ENCODE measurements at places on chromosomes 3 and 15.

DNA sequence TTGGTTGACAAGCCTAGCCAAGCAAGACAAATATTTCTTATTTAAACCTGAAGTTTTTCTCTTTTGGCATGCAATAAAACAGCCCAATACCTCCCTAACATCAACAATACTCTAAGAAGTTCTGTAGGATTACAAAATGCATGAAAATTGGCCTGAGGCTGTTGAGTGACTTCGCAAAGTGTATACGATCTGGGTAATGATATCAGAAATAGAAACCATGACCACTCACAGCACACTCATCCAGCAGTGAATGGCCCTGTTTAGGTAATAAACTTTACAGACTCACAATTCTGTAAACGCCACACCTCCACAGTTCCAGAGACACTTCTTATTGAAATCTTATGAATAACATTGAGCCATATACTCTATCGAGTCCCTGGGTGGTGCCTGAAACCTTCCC, 83.0 kb upstream of the NAALADL2 start:
- no peaks in the 10 kb centered on the region for H3K4me1 ChIP-seq
- no peaks in the 10 kb centered on the region for H3K36me3 ChIP-seq
- DNase-seq = no peak
- no peak overlapping the region for H3K27ac ChIP-seq
- H3K4me3 ChIP-seq = no peak overlapping the region
- H3K27me3 ChIP-seq = no peaks in the 10 kb centered on the region

- H3K4me3 ChIP-seq = no peak overlapping the region
- H3K4me1 ChIP-seq = no peaks in the 10 kb centered on the region
- no peak for DNase-seq
- H3K36me3 ChIP-seq = no peaks in the 10 kb centered on the region
Observed at GRCh38 chr15:71716990-71717389, 93.4 kb upstream of the NR2E3 start.

DNA sequence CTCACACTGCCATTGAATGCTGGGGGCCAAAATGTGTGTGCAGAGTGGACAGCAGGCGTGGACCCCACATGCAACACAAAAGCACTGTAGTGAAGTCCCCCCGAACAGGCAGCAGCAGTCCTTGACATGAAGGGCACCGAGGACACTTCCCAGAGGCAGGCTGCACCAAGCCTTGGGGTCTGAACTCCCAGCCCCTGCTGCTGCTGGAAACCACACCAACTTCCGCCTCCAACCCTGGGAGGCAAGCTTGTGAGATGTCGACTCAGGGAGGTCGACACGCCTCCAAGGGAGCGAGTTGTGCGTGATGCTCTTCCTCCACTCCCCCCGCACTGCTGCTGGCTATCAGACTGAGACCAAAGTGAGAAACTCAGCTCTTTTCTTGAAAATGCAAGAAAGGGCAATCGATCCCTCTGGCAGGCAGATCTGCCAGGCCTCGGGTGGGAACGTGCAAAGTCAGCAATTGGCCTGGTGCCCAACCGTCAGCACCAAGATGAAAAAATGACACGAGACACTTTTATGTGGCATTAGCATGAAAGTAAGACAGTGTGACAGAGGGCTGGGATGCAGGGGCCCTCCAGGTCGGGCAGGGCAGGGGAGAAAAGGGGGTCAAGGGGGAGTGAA, 43.6 kb downstream of the WHAMM start:
- H3K27me3 ChIP-seq = no peaks in the 10 kb centered on the region
- no peak overlapping the region for H3K4me3 ChIP-seq
- DNase-seq = no peak
- H3K4me1 ChIP-seq = no peaks in the 10 kb centered on the region

DNA sequence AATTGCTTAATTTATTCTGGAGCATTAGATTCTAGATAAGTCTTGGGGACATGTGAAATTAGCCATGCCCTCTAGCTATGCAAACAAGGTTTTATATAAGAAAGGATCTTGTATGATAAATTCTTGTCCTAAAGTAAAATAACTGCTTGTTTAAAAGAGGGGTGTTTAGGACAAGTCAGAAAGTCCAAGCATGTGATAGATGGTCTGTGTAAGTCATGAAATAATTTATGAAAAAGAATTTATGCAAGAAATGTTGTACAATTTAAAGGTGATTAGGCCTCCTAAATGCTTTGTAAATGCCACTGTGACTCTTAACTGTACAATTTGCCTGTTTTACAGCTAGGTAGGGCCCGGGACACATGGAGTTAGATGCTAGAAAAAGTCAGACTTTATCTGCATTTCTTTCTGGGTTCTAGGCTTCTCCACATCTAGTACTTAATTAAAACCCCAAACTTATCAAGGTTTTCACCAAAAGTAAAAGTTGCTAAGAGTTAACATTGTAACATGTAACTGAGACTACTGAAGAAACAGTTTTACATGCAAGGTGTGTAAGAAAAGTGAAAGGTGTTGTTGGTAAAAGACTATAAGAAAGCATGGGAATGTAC, 13.2 kb downstream of the LINS1 start:
- H3K4me1 ChIP-seq = no peaks in the 10 kb centered on the region
- H3K27me3 ChIP-seq = no peaks in the 10 kb centered on the region
- H3K36me3 ChIP-seq = no peaks in the 10 kb centered on the region

DNA sequence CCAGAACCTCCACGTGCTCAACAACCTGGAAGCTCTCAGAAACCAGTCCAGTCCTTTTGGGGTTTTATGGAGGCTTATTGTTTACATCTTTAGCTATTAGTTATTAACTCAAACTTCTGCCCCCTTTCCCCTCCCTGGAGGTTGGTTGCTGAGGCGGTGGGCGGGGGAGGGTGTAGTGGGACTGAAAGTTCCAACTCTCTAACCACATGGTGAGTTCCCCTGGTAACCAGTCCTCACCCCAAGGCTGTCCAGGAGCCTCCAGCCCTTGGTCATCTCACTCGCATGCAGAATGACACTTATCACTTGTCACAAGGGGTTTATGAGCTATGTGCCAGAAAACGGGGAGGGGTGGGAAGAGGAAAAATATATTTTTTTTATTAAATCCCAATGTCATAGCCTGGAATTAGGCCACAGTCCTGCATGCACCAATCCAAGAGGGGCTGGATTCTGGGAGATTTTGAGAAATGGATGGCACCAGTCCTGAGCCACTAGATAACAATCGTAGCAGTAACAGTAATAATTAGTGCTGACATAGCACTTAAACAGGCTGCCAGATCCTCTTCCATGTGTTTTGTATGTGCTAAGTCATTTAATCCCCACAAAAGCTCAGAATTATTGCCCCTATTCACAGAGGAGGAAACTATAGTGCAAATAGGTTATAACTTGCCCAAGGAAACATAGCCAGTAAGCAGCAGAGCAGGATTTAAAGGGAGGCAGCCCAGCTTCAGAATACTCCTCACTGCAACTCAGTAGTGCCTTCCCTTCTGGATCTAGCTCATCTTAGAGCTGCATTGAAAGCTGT, 85.7 kb downstream of the CRYGS start:
- H3K4me1 ChIP-seq = no peaks in the 10 kb centered on the region
- H3K27me3 ChIP-seq = no peaks in the 10 kb centered on the region
- H3K36me3 ChIP-seq = no peaks in the 10 kb centered on the region
- no peak for DNase-seq
- no peak overlapping the region for H3K27ac ChIP-seq

DNA sequence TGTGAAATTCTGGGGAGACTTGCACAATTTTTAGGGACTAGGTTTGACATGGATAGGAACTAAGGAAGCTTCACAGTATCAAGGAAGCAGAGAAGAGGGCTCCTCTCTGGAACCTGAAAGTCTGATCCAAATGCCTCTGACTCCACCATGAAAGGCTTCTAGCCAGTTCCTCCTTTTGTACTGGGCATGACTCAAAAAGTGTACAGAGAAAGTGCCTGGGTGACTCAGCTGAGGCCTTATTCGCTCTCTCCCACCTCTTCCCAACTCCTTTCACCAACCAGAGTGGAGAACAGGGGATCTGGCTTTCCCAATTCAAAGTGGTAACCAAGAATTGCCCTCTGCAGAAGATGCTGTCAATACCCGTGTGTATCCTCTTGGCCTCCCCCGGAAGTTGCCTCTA, 342.9 kb upstream of the PROK2 start:
- H3K27me3 ChIP-seq = no peaks in the 10 kb centered on the region
- H3K27ac ChIP-seq = no peak overlapping the region
- no peaks in the 10 kb centered on the region for H3K36me3 ChIP-seq
- DNase-seq = no peak
- H3K4me3 ChIP-seq = no peak overlapping the region

- H3K27ac ChIP-seq = no peak overlapping the region
- no peak for DNase-seq
- no peaks in the 10 kb centered on the region for H3K27me3 ChIP-seq
- H3K36me3 ChIP-seq = no peaks in the 10 kb centered on the region
- H3K4me3 ChIP-seq = no peak overlapping the region
Observed at GRCh38 chr3:8882171-8882593, 81.1 kb downstream of the RAD18 start.

GRCh38 chr3:118538187-118538586, 496.5 kb downstream of the IGSF11 start:
- H3K27me3 ChIP-seq = no peaks in the 10 kb centered on the region
- DNase-seq = no peak
- H3K4me3 ChIP-seq = no peak overlapping the region
- H3K4me1 ChIP-seq = no peaks in the 10 kb centered on the region
- H3K36me3 ChIP-seq = no peaks in the 10 kb centered on the region

- no peaks in the 10 kb centered on the region for H3K4me1 ChIP-seq
- no peak overlapping the region for H3K27ac ChIP-seq
- no peaks in the 10 kb centered on the region for H3K27me3 ChIP-seq
- no peaks in the 10 kb centered on the region for H3K36me3 ChIP-seq
- no peak for DNase-seq
Observed at GRCh38 chr15:85063088-85063487, 81.4 kb downstream of the PDE8A start.
